Tongue (tissue), 3 donors: ENCODE measurements at places on chromosomes 4 and X.

- no peak for DNase-seq
Measured at GRCh38 chr4:87868522-87868921, 35.8 kb downstream of the MEPE start.

DNA sequence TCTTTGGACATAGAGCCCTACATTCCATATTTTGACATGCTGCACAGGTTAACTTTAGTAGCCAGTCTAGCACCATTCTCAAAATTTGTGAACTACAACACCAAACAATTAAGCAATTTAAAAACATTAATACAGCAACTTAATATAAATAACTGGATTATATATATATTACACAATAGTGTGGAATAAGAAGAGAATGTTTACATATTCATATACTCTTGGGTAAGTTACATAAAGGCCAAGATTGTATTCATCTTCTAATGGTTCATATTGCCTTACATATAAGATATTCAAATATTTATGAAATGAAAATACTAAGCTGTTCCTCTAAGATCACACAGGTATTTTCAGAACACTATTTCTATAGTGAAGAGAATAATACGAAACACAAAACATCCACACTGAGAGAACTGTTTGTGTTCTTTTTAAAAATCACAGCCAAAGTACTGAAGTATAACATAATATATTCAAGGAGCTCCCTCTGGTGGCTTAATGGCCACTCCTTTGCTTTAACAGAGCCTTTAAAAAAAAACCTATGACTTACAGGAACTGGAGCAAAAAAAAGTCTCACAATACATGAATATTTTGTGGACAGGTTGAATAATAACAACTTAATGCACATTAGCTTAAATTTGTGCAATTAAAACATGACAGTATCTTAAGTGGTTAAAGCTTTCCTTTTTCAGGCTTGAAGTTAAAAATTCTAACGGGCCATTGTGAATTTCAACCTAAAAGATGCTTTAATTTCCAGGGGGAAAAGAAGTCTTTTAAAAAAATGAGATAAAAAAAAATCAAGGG is 46.2 kb downstream of the NEK1 start:
- peak; percentile 85 for DNase-seq

DNA sequence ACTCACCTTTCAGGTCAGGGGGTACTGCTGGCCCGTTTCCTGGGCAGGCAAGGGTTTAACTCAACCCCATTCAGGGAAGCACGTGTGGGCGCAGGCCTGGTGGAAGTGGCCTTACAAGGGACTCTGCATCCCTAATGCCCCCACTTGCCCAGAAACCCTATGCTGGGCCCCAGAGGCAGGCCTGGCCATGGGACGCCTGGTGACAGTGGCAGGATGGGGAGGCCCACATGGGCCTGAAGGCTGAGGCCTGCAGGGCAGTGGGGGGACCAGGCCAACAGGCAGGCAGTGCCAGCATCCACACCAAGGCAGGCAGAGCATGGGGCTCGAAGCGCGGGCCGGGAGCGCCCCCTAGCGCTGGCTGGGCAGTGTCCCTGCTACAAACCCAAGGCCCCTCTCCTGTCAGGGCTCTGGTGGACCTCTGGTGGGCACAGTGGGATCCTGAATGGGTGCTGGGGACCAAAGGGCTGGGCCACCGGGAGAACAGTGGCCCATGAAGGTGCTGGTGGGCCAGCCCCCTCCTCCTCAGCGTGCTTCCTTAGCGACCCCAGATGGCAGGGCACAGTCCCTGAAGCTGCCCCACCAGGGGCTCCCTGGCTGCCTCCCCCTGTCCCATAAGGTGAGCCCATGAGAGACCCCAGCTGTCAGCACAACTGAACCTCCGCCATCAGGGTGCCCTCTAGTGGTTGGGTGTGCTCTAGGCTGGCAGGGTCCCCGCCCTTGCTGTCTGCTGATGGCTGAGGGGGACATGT is 16.8 kb downstream of the FGFR3 start:
- peak; percentile 85 for DNase-seq

DNA sequence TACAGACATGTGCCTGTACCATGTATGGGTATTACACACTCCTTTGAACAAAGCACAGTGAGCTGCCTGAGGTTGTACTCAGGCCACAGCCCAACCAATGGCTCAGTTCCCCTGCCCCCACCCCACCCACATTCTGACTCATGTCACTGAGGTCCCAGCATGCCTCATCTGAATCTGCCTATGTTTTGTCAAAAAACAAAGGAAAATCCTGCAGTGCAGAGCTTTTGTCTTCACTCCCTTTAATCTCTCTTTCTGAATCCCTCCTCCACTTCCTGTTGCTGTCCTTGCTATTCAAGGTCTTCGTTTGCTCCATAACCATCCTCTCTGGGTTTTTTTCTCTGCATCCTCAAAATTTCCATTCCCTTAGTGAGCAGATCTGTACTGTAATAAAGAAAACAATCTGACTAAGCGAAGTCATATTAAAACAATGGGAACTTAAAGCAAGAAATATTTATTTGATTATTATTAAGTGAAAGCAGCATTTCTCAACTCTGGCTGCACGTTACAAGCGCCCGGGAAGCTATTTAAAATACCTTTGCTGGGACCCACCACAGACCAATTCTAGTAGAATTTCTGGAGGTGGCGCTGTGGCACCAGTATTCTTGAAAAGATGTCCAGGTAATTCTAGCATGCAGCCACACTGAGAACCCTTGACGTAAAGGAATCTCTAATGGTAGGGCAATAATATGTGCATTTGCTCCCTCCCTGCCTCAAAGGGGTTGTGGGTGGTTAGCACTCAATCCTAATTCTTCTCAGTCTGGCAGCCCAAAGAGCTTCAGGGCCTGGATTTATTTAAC is 8.7 kb downstream of the GUCY2F start:
- DNase-seq, result no peak

DNA sequence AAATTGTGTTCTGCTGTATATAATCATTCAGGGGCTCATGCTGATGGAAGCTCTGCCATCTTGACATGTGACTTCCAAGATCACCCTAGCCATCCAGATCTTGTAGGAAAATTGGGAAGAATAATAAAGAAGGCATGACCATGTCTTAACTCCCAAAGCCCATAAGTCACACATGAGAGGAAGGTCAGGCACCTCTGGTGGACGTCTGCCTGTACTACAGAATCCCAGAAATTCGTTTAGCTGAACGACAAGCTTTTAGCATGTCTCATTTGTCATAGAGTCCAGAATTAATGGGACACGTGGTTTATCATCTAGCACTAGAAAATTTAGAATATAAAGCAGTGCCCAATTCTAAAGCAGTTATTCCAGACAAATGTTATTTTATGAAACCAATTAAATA is 212.7 kb downstream of the CENPC start:
- no peak for DNase-seq

- no peak for DNase-seq
Measured at GRCh38 chrX:19827088-19827487, 60.3 kb downstream of the SH3KBP1 start.

DNA sequence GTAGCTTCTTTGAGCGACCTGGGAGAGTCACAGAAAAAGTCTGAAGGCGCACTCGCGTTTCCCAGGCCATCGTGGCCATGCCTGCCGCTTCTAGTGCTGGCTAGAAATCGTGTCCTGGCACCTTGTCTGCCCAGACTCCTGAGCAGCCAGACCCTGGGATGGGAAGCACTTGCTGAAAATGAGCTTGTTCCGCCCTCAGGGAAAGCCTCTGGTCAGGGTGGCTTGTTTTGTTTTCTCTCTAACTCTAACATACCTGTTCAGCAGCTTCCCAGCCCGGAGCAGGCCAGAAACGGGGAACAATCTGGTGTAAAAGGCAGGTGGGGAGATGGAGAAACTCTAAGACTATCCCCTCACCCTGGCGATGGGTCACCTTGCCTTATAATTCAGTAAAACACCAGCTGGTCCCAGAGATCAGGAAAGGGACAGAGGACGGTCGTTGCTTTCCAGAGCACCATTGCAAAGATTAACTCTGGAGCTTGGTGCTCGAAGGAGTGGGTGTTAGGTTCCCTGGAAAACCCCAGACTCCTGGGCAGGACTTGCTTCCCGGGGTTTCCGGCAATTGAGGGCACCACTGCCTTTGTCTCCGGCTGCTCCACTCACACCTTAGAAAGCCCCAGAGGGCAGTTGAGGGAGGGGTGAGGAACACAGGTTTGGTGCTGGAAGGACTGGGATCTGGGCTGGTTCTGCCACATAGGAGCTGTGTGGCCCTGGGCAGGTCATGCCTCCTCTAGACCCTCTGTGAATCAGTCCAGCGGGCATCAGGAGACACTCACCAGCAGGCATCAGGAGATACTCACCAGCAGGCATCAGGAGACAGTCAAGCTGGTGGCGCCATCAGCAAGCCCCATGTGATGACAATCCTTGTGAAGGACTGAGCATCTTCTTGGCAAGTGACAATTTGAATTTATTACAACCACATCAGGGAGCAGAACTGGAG is 4.5 kb upstream of the SH3TC1 start:
- no peak for DNase-seq

DNA sequence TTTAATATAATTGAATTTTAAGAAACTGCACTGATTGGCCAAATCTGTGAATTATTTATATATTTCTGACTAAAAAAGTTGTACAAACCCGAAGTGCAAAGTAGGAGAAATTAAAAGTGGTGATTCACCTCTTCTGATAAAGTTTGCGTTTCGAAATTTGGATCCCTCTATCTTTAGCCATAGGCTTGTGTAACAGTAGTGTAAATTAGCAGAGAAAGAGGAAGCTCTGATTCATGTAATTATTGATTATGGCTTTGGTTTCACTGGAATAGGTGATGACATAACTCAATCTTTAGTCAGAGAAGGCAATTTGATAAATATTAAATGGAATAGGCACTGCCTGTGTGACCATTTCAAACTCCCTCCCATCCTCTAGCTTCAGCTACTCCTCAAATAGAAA is 717.8 kb upstream of the PCDH7 start:
- DNase-seq, result no peak

DNA sequence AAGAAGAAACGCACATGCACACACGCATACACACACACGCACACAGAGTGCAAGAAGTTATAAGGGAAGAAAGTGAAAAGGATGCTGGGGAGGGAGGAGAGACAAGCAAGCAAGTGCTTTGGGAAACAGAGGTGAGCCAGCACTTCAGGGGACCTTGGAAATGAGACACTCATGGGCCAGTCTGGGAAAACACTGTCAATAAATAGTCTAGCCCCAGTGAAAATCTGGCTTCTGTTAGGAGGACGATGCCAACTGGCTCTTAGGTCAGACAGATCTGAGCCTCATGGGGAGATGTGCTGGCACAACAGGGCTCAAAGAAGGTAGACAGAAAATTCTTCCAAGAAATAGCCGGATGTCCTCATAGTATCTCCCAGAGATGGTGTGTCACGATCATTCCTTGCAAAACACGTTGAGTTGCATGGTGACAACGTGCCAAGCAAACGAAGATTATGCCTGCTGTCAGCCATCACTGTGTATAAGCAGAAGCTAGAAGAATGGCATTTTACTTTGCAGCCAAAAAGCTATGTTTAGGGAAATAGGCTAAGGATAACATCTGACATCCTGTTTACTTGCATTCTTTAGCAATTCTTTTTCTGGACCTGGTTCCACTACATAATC is 557 bp upstream of the ARHGEF6 start:
- peak; percentile 28 for DNase-seq

DNA sequence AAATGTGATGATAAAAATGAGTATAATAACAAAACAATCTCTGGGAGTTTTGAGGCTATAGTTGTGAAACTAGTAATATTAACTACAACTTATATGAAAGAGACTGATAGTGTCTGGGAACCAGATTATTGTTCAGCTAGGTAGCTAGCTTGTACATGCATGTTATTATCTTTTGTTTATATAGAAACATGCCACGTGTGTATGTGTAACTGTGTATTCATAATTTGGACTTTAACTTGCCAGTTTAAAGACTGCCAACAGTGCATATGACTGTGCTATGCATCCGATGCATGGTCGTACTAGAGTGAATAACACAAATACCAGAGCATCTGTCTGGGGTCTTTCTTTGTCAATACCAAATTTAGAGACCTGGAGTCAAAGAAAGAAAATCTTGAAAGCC is 92.2 kb downstream of the ADGRL3 start:
- no peak for DNase-seq

DNA sequence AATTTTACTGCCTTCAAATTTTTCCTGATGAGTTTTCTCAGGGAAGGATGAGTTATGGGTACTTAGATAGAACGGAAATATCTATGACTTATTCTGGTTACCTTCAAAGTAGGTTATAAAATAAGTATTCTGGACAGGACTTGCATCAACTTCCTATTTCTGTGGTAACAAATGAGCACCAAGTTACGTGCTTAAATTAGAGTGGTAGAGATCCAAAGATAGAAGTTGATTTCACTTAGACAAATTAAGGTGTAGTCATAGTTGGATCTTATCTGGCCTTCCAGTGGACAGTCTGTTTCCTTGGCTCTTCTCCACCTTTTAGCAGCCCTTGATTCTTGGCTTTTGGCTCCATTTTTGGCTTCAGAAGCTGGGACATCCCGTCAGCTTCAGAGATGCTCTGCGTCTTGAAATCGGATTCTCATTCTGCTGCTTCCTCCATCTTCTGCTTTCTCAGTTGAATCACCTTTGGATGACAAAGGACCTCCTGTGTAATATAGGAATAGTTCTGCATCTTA is 109.9 kb downstream of the ZNF518B start:
- DNase-seq, result no peak

- DNase-seq, result no peak
Measured at GRCh38 chr4:149322203-149322602, 493.4 kb downstream of the IQCM start.

DNA sequence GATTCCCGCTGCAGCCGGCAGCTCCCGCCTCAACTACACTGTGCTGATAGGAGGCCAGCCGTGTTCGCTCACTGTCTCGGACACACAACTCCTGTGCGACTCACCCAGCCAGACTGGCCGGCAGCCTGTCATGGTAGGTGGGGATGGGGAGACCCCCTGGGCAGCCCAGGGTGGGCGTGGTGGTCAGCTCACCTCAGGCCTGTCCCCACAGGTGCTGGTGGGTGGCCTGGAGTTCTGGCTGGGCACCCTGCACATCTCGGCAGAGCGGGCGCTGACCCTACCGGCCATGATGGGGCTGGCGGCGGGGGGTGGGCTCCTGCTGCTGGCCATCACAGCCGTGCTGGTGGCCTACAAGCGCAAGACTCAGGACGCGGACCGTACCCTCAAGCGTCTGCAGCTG is 9.5 kb downstream of the PLXNA3 start:
- no peak for DNase-seq

DNA sequence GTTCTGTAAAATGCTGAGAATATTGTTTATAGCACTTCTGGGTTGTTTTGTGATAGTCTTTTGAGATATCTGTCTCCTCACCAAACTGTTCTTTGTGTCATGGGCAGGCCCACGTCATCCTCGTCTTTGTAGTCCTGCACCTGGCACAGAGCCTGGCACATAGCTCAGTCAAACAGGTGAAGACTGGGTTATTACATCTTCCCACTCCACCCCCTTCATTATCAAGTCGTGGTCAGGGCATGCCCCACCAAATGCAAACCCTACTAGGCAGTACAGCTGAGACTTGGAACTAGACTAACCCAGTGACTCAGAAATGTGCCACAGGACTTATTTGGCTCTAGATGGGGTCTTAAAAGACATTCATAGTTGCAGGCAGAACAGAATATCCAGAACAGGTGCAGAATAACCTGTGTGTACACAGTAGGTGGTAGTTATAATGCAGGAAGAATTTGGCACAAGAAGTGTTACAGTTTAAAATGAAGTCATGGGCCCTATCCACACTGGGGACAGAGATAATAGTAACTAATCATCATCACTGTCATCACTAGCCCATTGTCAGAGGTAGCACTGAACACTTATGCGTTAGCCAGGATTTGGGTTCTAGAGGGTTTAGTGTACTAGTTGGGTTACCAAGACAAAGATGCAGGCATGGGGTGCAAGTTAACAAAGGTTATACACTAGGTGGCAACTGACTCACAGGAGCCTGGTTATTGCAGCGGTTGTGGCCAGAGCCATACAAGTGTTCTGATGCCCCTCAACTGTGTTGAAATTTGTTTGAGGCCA is 74.9 kb downstream of the TBL1X start:
- DNase-seq, result peak; percentile 13
